ENCODE measurements at places on chromosomes 2 and 18.

DNA sequence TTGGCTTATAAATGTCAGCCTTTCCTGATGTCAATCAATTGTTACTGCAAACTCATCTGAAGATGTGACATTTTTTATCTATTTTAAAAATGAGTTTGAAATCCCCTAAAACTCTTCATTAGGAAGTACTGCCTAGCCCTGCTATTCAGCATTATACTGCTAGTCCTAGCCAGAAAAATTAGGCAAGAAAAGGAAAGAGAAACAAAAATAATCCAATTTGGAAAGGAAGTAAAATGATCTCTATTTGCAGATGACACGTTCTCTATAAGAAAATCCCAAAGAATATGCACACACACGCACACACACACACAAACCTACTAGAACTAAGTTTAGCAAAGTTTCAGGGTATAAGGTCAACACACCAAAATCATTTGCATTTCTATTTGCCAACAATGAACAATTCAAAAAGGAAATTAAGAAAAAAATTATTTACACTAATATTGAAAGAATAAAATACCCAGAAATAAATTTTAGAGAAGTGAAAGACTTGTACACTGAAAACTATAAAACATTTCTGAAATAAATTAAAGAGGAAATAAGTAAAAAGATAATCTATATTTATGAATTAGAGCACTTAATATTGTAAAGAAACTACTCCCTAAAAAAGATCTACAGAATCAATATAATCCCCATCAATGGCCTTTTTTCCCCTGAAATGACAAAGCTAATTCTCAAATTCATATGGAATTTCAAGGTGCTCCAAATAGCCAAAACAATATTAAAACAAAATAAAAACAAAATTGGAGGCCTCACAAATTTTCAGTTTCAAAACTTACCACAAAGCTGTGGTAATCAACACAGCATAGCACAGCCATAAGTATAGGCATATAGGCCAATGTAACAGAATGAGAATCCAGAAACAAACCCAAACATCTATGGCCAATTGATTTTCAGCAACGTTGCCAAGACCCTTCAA is 433.7 kb upstream of the TRIB2 start:
- DNase-seq: no peak

- DNase-seq: no peak
Measured at GRCh38 chr2:127326289-127326945, 32.5 kb upstream of the ERCC3 start.

GRCh38 chr18:32893915-32894314 is 121.1 kb upstream of the KLHL14 start:
- DNase-seq: no peak

DNA sequence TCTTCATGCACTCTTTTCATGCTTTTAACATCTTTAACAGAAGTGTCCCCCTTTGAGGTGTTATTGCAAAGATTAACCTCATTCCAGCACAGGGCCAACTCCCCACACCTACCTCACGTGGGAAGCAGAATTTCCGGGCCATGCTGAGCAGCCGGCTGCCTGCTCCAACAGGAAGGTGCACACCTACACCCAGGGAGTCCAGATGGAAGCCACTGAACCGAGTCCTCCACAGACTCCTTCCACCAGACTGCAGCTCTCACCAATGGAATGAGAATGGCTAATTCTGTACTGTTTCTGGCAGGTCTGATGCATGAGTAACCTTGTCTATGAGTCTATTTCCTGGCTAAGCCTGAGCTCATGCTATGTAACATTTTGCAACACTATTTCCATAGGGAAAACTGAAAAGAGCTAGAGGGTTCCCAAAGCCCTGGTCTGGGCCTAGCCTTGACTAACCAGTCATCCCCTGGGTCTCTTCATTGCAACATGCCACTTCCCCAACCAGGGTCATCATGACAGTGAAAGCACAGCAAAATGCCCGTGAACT is 11.0 kb downstream of the ERFE start:
- DNase-seq: no peak

- no peak for DNase-seq
Measured at GRCh38 chr18:40485318-40485717, 1469.7 kb upstream of the PIK3C3 start.

All from NCI-H187 (cell line).